Bone marrow (tissue), 2 donors: ENCODE measurements at places on chromosomes 5 and 9.

DNA sequence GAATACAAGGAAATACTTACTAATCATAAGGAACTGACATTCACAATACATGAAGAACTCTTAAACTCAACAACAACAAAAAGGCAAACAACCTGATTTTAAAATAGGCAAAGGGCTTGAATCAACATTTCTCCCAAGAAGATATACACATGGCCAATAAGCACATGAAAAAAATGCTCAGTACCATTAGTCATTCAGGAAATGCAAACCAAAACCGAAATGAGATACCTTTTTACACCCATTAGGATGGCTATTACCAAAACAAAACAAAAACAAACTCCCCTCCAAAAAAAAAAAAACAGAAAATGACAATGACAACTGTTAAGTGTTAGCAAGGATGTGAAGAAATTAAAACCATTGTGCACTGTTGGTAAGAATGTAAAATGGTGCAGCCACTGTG, 104.1 kb upstream of the ZNF462 start:
- no peak for DNase-seq

- DNase-seq, result no peak
Observed at GRCh38 chr9:129548571-129549135, 72.2 kb downstream of the C9orf50 start.

- DNase-seq, result no peak
Observed at GRCh38 chr9:79812099-79812498, 240.3 kb downstream of the TLE4 start.

DNA sequence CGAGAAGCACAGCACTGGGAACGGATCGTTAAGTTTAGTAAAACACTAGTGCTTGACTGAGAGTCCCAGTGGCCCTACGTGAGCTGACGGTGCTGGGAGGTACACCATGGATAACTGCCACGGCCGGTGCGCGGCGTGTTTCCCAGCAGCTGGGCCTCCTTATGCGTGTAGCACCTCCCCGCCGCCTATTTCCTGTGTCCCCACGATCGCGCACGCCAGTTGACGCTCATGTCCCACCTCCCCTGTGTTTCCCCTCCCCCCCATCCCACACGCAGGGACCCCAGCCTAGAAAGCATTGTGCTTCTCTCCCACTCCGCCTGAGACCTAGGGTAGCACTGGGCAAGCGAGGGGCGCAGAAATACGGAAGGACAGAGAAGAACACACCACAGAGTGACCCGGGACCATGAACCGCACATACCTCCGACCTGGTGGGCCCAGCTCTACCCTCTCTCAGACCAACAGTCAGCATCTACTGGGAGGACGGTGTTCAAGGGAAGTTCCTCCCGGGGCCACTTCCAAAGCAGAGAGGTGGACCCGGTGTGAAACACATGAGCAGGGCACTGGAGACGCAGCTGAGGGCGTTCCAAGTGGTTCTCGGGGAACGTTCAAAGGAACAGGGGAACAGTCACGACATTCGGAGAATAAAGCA, 45.6 kb downstream of the DBH start:
- no peak for DNase-seq

DNA sequence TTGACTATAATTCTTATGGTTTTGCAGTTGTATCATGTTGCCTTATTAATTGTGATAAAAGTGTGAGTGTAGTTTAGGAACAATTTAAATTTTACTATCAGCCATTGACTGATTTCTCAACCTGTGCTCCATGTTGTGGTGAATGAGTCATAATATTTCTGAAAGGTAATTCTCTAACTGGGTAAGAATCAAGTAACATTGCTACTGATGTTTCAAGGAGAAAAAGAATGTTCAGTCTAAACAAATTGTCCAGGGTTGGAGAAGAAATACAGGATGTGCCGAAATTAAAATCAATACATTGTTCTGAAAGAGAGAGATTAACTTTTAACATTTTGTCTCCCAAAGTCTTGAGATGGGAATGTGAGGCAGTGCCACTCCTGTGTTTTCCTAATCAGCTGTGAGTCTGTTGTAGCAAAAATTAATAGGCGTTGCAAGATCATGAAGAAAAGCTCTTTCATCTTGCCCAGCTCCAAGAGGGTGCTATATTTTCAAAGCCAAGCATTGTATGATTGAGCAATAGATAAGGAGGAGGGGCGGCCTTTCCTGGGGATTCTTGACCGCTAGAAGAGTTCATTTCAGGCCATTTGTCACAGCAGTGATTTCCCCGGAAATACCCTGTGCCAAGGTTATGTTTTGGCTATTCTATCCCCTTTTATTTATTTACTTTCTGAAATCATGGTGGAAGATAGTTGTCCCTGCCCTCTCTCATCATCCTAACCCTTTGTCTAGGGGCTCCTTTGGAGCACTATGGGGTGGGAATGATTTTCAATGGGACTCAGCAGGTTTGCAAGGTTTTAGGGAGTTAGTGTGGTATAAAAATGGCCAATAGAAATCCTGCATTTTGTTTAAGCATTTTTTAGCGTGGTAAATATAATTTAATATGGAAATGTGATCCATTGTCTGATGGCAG, 151.6 kb downstream of the FOCAD start:
- DNase-seq, result no peak

DNA sequence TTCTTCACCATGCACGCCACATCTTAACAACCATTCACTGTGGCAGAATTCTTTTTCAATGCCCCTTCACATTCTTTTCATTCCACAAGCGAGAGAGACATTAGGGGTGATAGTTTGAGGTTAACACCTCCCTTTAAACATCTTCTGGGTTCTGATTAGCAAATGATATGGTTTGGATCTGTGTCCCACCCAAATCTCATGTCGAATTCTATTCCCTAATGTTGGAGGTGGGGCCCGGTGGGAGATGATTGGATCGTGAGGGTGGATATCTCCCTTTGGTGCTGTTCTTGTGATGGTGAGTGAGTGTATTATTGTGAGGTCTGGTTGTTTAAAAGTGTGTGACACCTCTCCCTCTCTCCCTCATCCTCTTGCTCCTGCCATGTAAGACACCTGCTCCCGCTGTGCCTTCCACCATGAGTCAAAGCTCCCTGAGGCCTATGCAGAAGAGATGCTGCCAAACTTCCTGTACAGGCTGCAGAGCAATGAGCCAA, 46.1 kb upstream of the RAI14 start:
- DNase-seq, result no peak
